ENCODE measurements at places on chromosomes 3 and 15.
A peak's percentile ranks its signal among the peaks of the same experiment; 100 is the strongest.

GRCh38 chr3:57577801-57578200 is 19.3 kb downstream of the ARF4 start:
- DNase-seq = no peak

DNA sequence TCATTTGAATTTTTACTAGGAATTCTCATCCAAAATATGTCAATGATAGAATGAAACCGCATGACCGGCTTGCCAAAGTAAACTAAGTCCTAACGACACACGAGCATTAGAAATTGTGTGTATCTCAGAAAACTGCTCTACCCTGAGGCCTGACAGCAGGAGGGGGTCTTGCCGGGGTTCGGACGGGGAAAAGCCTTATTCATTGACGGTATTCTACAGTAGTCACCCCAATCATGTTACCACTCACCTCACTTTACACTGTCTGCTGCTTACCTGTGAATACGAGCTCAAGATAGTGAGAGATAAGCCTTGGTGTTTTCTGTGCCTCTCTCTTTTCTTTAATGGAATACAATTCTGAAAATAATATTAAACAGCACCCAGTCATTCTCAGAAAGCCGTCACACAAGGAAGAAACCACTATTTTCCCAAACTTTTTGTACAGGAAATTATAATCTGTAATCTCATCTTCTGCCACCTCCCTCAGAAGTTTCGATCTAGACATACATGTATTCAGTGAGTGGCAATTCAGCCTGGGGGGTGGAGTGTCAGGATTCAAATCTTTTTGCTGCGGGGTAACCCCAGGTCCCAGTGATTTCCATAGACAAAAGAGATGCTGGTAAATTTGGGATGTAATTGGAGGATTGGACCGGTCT is 492 bp upstream of the FAM43A start:
- DNase-seq = no peak

GRCh38 chr15:86558252-86558651 is 478.6 kb downstream of the AGBL1 start:
- DNase-seq = no peak

DNA sequence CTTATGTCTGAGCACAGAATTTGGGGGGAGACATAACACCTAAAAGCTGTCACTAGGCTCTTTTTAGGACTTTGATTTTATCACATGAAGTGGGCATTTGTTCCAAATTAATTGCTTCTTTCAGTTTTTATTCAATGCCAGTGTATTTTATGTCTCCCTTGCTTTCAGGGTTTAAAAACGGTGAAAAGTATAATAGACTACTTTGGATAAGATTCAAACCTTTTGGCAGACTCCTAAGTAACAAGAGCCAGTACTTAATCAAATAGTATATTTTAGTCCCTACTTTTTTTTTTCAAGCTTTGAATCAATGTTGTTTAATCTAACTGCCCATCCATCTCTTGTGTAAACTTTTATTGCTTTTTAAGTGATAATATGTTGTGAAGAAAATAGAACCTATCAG is 847.2 kb upstream of the DPPA4 start:
- no peak for DNase-seq

- peak; percentile 81 for DNase-seq
These were observed 35.8 kb upstream of the THSD4 start for GRCh38 chr15:71079208-71080044.

DNA sequence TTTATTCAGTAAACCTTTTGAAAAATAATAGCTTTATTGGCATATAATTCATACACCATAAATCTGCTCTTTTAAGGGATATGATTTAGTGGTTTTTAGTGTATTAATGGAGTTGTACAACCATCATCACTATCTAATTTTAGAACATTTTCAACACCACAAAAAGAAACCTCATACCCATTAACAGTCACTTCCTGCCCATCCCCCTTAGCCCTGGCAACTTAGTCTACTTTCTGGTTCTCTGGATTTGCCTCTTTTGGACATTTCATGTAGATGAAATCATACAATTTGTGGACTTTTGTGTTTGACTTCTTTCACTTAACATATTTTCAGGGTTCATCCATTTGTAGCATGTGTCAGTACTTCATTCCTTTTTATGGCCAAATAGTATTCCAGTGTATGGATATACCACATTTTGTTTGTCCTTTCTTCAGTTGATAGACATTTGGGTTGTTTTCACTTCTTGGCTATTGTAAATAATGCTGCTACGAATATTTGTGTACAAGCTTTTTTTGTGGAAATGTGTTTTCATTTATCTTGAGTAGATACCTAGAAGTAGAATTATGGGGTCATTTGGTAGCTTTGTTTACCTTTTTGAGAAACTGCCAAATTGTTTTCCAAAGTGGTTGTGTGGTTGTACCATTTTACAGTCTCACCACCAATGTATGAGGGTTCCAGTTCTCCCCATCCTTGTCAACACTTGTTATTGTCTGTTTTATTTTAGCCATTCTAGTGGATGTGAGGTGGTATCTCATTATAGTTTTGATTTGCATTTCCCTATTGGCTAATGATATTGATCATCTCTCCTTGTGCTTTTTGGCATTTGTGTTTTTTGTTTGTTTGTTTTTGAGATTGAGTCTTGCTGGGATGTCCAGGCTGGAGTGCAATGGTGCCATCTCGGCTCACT is 45.8 kb downstream of the SMAD3 start:
- DNase-seq = no peak

Data from foreskin fibroblast (primary cell).